Effector memory CD8-positive, alpha-beta T cell (primary cell): ENCODE measurements at places on chromosomes 3 and 15.

GRCh38 chr3:34155108-34155507 lies 356.7 kb downstream of the PDCD6IP start:
- no peak for DNase-seq
- no peak overlapping the region for H3K4me3 ChIP-seq
- H3K4me1 ChIP-seq, result no peaks in the 10 kb centered on the region

GRCh38 chr3:88189361-88189810 lies 39.6 kb downstream of the C3orf38 start:
- H3K4me3 ChIP-seq, result no peak overlapping the region

- no peaks in the 10 kb centered on the region for H3K4me1 ChIP-seq
- no peak for DNase-seq
- H3K27ac ChIP-seq, result no peak overlapping the region
- no peak overlapping the region for H3K4me3 ChIP-seq
Measured at GRCh38 chr15:79017953-79018352, 72.6 kb downstream of the RASGRF1 start.

DNA sequence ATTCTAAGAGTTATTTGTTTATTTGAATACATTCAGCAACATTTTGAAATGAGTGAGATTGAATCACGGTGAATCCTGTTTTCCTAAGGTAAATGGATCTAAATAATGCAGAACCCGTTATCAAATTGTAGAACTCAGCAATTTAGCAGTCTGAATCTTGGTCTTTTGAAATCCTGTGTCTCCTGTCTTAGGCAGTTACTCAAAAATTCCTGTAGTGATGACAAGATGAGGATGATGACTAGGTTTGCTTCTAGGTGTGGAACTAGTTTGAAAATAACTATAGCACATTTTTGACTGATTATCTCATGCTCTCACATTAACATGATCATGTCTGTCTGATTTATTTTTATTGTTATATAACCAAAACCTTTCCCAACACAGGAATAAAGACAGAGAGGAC lies 115.0 kb downstream of the RAP2B start:
- no peaks in the 10 kb centered on the region for H3K27me3 ChIP-seq
- no peak overlapping the region for H3K27ac ChIP-seq
- no peak for DNase-seq
- H3K4me1 ChIP-seq, result peaks cover 3% of the 10 kb centered on the region
- no peak overlapping the region for H3K4me3 ChIP-seq
- H3K36me3 ChIP-seq, result no peaks in the 10 kb centered on the region

DNA sequence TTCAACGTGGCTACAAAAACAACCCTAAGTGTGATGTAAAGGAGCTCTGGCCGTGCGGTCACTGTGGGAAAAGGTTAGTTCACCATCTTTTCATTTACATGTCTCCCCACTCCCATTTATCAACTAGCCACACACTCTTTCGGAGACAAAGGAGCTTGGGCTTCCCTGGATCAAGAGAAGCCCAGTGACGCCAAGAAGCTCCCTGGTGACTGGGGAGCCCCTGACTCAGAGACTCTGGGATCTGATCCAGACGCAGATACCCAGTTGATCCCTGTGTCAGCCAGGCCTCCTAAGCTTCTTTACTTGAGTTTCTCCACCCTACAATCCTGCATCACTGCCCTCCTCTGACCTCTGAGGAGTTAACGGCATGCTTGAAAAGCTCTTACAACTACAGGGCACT lies 43.9 kb downstream of the HEG1 start:
- no peak for DNase-seq
- H3K27me3 ChIP-seq, result no peaks in the 10 kb centered on the region
- no peak overlapping the region for H3K4me3 ChIP-seq
- peaks cover 56% of the 10 kb centered on the region for H3K36me3 ChIP-seq
- H3K4me1 ChIP-seq, result peaks cover 24% of the 10 kb centered on the region
